ENCODE measurements at places on chromosomes 7 and 10.
A peak's percentile ranks its signal among the peaks of the same experiment; 100 is the strongest.

DNA sequence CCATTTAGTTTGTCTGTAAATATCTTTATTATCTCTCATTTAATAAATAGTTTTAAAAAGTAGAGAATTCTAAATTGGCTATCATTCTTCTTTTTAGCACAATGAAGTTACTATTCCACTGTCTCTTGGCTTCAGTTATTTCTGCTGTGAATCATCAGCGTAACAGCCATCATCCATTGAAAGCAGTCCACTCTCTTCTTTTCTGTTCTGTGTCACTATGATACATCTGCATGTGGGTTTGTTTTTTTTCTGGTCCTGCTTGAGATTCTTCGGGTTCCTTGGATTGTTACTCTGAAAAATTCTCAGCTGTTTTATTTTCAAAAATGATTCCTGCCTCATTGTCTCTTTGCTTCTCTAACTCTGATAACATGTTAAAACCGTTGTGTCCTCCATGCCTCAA, 52.5 kb downstream of the CSGALNACT2 start:
- DNase-seq, result peak; percentile 40

DNA sequence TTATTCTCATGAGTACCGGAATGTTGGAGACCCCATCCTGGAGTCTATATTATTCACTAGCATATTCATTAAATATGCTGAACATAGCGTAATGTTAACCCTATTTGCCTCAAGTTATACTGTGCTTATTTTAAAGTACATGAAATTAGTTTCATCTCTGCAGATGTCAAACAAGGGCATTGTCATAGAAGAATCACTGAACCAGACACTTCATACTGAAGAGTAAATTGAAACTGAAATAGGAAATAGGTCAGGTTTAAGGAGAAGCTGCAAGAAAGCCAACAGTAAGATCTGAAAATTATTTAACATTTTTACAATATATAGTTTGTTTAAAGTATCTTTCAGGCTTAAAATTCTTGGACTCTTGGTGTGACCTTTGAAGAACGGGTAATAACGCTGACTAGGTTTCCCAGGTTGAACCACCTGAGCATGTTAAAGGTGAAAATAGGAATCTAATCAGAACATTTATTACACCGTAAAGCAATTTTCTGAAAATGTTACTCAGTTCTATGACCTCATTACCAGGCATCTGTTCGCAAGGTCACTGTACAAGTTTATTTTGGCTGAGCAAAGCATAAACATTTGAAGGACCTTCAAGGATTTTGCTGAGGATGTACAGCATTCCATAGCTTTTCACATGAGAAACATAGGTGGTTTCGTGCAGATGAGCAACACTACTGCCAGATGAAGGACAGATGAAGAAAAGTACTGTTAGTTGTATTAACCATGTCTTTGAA, 82.7 kb downstream of the REEP3 start:
- peak; percentile 72 for DNase-seq

DNA sequence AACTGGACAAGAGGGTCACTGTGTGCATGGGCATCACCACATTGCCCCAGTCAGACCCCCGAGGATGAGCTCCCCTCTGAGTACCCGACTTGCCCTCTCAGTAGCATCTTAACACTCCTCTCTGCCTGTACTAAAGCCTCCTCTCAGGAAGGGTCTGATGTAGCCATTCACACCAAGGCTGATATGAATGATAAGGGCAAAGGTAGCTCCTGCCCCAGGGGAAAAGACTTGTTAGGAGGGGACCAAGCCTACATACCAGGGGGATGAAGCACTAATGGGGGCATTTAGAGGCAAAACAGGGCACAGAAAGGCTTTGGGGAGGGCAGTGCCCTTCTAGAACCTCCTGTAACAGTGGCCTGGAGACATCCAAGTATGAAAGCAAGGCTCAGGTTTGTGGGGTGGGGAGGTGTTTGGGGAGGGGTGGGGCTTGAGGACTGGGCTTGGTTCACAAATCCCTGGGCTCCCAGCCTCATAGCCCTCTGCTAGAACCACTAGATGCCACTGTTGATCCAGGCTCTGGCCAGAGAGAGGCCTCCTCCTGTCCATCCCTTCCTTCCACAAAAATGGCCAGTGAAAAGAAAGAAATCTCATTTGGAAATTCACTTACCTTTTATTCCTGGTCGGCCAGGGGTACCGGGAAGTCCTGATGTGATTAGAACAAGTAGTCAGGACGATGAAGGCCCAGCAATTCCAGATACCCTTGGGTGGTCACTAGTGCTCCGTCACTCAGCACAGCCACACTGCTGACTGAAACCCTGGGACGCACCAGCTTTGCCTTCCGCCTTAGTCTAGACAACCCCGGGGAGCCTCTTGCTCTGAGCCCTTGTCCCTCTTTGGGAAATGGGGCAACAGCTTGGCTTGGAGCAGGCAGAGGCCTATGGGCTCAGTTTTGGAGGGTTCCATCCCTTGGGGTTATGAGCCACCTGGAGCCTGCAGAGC, 40.3 kb downstream of the COL17A1 start:
- DNase-seq, result peak; percentile 73

GRCh38 chr10:8444630-8445029, 390.1 kb downstream of the GATA3 start:
- no peak for DNase-seq

- no peak for DNase-seq
Measured at GRCh38 chr7:86768967-86769760, 125.5 kb downstream of the GRM3 start.

GRCh38 chr10:4826792-4827324, 851 bp downstream of the AKR1E2 start:
- no peak for DNase-seq

DNA sequence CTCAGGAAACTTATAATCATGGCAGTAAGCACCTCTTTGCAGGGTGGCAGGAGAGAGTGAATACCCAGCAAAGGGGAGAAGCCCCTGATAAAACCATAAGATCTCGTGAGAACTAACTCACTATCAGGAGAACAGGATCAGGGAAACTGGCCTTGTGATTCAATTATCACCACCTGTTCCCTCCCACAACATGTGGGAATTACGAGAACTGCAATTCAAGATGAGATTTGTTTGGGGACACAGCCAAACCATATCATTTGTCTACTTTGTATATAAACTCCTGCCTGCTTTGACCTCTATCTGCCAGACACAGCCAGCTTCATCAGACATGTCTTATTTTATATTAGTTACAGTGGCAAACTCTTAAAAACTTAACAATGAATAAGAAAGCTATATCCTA, 50.4 kb downstream of the ARMC3 start:
- peak; percentile 37 for DNase-seq

DNA sequence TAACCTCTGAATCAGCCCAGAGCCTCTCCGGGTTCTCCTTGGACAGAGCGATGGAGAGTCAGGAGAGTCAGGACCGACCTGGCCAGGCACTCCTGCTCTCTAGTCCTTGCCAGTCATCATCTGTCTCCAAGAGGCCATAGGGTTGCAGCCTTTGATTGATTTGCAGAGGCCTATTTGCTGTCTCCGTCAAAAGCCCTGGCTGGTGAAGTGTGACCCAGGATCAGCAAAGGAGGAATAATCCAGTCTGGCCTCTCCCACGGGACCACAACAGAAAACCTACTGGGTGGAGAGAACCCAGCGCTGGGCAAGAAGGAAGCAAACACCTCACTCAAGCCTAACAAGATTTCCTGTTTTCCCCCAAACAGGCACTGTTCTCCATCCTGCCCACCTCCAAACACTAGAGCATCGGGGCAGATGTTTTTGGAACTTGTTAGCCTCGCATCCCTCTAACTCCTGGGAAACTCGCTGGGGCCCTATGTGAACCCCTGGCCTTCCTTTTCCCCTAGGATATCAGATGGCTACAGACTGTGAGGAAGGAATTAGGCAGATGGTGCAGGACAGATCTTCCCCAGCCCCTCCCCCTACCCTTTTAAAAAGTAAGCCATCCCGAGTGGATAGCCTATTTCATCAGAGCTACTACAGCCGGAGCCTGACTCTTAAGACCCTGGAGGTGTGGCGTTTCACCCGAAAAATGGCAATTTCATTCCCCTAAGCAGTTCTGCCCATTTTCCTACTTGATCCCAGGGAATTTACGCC, 54.3 kb downstream of the PODXL start:
- DNase-seq, result no peak

DNA sequence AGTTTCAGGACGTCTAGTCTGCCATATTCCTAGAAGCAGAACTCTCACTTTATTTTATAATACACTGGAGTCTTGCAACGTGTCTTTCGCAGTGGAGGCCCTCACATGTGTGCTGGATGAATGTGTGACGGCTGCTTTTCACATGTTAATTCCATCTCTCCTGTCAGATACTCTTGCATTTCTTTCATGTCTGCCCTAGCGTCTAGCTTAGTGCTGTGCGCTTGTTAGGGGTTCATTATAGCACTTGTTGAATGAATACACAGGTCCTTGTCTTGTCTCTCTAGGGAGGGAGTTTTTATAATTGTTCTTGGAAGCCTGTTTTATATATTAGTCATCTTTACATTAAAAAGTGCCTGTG, 94.4 kb downstream of the MAP3K8 start:
- DNase-seq, result no peak

DNA sequence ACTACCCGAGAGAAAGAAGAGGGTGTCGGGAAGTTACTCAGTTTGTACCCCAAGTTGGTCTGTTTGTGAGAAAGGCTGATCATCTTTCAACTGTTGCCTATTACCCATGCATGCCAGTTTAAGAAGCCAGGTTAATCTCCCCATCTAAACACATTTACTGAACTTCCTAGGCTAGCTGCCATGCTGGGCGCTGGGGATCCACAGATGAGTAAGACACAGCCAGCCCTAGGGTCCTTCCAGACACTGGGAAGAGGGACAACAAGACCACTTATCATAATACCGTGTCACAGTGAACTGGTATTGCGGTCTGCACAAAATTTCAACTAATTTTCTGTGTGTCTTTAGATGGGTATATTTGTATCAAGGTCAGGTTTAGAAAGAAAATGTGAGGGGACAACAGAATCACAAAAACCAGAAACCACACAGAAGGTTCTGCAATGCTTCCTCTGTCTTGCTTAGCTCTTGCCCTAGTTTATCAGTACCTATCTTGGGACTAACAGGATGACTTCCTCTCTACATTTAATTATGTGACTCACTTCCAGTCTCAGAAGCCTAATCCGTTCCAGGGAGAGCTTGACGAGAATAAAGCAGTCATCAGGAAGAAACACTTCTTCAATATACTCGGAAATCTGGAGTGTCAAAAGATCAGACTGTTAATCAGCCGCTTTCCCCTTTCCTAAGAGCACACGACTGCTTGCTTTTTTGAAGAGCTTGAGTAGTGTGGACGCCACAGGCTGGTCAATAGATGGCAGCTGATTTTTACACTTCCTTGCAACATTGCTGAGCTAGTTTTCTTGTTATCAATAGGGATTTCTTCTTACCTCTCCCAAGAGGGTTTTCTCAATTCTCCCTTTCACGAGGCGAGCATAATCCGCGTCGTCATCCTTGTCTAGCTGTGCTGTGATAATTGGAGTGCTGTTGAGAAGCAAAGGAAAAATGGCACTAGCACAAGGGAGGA, 45.7 kb downstream of the POLR3A start:
- peak; percentile 66 for DNase-seq

GRCh38 chr10:73576178-73576889, 14.8 kb downstream of the USP54 start:
- peak; percentile 93 for DNase-seq

GRCh38 chr7:33048257-33048656, 14.3 kb downstream of the NT5C3A start:
- DNase-seq, result no peak

DNA sequence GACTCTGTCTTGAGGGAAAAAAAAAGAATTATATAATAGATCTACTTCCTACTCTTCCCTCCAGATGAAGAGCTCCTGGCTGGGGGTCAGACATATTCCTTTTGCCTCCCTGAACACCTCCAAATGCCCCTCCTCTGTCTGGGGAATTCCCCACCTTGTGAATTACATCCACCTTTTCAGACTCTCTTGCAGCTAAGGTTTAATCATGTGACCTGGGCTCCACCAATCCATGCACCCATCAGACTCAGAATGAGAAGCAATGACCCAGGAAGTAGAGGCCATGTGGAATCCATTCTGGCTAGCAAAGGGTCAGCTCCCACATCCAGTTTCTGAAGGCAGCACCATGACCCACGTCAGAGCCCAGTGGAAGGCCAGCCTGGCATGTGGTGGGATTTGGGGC, 93.6 kb upstream of the CUX1 start:
- DNase-seq, result no peak
